Central memory CD8-positive, alpha-beta T cell (primary cell): ENCODE measurements at places on chromosomes 3 and 15.

DNA sequence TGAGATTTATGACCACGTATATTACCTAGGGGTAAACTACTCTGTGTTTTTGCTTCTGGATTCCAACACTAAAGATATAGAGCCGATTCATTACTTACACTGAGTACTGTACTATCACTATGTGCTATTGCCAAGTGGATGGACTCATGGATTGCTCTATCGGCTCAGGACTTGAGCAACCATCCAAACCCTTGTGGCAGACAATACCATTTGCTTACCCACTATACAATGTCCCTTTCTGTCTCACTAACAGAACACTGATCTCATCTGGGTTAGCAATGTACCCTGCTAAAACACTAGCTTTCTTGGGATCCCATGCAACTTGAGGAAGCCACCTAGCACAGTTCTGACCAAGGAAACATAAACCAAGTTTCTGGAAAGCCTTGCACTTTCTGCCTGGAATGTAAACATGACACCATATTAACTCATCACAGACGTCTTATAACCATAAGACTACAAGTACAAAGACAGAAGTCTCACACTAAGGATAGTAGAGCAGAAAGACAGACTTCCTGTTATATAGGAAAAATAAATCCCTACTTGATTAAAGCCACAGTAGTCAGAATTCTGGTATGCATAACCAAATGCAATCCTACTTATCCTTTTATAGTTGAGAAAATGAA lies 38.6 kb downstream of the HACD2 start:
- DNase-seq = no peak

DNA sequence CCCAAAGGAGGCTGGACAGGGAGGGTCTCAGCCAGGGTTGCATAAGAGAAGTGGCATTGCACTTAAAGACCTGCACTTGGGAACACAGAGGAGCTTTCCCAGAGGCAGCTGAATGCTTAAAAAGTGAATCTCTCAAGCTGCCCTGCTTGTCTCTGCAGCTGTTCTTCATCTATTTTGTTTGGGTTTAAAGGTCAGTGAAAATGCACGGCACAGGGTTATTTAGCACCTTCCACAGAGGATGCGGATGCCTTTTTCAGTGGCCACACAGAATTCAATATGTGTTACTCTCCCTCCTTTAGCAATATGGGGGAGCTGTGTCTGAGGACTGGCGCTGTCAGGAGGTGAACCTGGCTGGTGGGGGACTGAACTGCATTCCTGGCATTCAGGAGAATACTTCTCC lies 22.7 kb upstream of the CTNNB1 start:
- no peak for DNase-seq

DNA sequence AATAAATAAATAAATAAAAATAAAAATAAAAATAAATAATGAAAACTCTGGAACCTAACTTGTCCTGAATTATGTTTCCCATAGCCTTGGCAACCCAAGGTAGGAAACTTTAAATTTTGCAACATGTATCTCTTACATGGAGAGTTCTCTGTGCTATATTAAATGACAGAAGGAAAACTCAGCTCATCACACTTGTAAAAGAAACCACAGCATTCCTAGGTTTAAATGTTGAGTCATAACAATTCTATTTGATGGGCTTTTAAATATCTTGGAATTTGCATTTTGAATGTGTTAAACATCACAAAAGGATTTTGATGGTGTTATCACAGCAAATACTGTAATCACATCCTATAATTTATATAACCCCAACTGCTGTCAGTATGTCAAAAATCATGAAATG lies 144.2 kb downstream of the LRTM1 start:
- DNase-seq = no peak

DNA sequence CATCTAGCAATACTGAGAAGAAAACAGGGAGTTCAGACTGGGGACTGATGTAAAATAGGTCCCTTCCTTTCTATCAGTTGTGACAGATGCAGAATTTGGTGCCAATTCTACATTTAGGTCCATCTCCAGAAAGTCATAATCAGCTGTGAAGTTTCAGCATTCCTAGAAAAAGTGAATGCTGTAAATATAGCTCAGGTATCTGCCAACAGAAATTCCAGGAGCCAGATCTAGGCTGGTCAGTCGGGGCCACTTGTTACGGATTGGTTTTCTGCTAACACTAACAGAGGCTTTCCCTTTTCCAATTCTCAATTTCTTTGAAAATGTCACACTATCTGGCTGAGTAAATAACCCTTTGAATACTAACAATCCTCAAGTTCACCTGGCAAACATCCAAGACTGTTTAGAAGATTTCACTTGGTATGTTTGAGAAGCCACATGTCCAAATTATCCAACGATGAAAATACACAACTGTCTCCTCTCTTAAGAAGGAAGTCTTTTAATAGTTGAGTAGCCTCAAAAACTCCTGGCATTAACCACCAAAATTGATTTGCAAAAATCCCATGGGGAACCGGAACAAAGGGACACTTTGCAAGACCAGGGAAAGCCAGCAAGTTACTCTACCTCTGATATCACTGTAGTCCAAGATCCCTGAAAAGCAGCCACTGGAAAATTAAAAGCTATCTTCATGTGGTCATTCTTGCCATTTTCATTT lies 222.3 kb downstream of the ZMAT3 start:
- no peak for DNase-seq

GRCh38 chr3:15657016-15657415 lies 55.5 kb downstream of the BTD start:
- DNase-seq = no peak

DNA sequence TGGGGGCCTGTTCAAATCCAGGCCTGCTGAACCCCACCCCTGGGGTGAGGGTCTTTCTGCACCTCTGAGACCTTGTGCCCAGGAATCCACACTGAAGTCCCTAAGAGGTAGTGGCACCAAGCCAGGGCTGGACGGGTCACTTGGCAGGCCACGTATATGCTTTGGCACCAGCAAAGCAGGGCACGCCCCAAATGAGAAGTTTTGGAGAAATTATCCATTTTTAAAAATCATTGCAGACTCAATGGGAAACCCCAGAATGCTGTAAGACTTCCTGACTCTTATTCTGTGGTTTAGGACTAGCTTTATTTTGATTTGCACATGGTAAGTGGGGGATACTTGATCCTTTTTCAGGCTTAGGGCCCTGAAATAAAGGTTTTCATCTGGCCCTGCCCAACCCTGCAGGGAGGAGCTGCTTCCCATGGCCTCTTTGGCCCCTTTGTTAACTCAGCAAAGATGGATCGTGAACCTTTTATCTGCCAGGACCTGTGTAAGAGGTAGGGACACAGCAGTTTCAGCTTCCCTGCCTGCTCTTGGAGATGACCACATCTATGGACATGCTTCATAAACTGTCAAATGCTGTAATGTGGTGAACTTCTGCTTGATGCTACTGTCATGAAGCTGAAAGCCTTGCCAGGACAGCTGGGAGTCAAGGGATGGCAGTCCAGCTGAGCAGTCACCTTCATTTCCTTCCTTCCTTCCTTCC lies 88.0 kb downstream of the HMG20A start:
- no peak for DNase-seq

DNA sequence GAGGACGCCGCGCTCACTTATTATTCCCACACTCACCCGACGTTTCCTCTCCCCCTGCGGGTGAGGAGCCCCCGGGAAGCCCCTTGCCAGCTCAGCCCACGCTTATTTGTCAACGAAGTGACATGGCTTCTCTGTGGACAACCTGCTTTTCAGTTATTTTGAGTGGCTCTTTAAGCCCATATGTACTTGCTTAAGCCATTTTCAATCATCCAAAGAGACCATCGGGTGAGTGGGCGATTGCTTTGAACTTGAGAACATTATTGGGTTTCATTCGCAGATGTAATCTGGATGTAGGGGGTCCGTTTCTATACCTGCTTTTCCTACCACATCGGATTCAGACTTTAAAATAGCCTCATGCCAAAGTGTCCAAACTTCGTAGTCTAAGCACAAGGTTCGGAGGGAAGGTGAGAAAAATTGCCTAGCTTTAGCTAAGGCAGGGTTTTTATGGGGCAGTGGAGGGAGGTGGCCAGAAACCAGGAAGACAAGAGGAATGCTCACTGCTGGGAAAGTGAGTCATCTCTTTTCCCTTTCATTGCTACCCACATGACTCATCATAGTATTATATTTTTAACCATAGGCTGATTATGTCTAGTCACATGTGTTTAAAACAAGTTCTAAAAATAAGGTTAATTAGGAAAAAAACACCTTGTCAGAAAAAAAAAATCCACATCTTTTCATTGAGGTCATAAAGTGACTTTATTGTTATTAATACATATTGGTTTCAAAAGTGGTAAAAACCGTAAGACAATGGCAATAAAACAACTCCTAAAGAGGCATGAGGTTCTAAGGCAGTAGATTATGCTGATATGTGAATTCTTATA lies 773.1 kb upstream of the NR2F2 start:
- no peak for DNase-seq

DNA sequence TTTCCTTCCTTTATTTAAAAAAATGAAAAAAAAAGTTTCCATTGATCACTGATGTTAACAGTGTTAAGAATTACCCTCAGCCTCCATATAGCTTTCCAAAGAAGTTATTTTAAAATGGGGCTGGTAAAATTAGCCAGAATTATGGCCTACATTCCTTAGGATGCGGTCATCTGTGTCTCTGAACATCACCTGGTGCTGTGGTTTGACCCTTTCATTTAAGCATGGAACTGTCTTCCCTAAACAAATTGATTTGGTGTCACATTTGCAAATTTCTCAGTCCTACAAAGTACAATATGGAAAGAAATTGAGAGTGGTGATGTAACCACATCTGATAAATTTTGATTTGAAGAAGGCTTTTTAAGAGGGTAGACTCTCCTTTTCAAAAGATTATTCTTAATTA lies 40.3 kb upstream of the ZPLD1 start:
- DNase-seq = no peak

- DNase-seq = no peak
Observed at GRCh38 chr3:101963902-101964362, 114.6 kb downstream of the NFKBIZ start.

GRCh38 chr3:151568184-151568583 lies 107.3 kb upstream of the IGSF10 start:
- no peak for DNase-seq
